ENCODE measurements at places on chromosomes 4 and X.

DNA sequence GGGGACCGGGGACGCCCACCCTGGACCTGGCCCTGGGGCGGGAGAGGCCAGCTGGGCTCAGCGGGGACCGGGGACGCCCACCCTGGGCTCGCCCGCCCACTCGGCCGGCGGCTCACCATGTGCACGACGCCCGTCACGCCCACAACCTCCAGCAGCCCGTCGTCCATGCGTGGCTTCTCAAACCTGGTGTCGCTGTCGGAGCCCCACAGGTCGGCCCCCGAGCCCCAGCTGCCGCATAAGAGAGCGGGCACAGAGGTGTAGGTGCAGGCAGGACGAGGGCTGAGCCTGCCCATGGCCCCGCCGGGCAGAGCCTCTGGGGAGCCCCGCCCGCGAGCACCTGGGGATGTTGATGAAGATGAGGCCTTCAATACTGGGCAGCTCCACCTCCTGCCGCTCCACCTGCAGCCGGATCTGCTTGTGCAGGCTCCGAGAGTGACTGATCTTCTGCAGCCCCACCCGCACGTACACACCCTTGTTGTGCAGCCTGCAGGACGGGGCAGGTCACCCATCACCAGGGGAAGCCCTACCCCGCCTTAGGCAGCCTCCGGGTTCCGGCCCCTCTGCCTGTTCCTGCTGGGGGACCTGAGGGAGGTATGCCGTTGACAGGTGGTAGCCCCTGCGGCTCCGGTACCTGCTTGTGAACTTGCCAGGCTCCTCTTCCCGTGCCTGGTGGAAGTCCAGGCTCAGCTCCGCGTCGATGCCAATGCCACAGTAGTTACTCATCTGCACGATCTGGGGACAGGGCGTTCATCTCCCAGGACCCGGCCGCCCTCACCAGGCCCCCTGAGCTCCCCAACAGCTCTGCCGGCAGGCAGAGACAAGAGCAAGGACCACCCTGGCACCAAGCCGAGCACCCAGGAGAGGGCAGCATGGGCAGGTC, 11.8 kb downstream of the DGKQ start:
- DNase-seq: no peak

DNA sequence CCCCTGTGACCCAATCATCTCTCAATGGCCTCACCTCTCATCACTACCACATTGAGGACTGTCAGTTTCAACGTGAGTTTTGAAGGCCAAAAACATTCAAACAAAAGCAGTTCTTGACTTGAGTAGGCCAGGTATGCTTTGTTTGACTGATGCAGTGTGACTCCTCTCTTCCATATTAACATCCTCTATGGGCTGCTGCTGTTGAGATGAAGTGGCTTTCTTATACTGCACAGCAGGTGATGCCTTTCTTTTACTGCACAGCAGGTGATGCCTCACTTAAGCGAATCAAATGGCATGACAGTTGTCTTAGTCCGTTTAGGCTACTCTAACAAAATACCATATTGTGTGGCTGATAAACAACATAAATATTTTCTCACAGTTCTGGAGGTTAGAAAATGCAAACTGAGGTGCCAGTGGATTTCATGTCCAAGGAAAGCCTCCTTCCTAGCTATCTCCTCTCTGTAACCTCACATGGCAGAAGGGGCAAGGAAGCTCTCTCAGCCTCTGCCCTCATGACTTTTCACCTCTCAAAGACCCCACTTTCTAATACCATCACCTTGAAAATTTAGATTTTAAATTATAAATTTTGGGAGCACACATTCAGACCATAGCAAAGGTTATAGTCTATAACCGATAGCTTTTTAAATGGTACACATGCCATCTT, 2267.9 kb upstream of the AGA start:
- no peak for DNase-seq

DNA sequence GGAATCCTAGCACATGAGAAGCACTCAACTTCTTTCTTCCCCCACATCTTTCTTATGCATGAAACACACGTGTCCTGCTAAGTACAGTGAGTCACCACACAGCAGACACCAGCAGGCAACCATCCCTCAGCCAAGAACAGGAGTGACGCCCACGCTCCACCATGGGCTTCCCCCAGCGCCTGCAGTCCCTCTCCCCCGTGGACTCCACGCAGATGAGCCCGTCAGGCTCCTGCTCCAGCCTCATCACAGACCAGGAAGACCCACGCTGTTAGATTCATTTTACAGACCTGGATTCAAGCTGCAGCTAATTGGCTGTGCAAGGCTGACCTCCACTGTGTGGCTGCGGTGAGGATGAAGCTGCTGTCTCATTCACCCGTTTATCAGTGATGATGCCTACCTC, 16.7 kb downstream of the HMX1 start:
- DNase-seq: no peak

DNA sequence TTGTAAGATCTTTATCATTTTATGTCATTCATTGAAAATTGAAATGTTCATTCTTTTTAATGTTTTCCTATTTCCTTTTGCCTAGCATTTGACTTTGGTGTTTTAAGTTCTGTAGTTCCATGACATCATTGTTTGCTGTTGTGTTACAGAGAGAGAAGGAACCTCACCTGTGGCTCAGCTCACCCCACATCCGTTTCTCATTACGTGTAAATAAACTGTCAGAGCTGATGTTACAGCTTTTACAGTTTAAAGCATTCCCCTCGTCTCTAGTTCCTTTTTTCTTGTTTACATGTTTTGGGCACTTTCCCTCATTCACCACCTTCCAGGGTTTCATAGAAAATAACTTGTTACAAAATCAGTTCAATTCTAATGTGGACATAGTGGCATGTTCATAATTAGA, 137.2 kb downstream of the FNIP2 start:
- no peak for DNase-seq

- no peak for DNase-seq
Measured at GRCh38 chr4:1250921-1251772, 2.2 kb upstream of the CTBP1 start.

- no peak for DNase-seq
Measured at GRCh38 chr4:145909281-145909715, 29.3 kb downstream of the ZNF827 start.

DNA sequence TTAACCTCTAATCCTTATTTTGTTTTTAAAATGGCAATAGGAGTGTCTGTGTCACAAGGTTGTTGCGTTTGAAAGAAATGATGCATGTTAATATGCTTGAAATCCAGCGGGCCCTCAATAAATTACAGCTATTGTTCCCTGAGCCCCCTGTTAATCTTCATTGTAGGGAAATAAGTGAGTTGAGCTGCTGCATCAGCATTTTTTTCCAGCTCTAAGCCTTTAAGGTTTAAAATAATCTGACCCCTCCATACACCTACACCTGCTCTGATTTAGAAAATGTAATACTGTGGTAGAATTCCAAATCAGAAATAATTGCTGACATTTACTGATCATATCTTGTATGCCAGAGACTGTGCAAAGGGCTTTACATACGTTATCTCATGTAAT, 2.6 kb upstream of the MSMO1 start:
- no peak for DNase-seq

GRCh38 chrX:41515376-41515775, 68.2 kb downstream of the NYX start:
- DNase-seq: no peak

- no peak for DNase-seq
Measured at GRCh38 chrX:9558615-9559014, 93.8 kb downstream of the TBL1X start.

DNA sequence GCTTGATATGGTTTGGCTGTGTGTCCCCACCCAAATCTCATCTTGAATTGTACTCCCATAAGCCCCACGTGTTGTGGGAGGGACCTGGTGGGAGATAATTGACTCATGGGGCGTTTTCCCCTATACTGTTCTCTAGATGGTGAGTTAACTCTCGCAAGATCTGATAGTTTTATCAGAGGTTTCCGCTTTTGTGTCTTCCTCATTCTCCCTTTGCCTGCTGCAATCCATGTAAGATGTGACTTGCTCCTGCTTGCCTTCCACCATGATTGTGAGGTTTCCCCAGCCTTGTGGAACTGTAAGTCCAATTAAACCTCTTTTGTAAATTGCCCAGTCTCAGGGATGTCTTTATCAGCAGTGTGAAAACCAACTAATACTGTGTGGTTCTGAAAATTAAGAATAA, 11.5 kb downstream of the SLAIN2 start:
- no peak for DNase-seq

Measured in activated T-cell treated with anti-CD3 and anti-CD28 coated beads, Interleukin-2, amount 50 U/mL, for 4 hours (primary cell).